AG20443 (cell line): ENCODE measurements at places on chromosomes 3 and 15.

DNA sequence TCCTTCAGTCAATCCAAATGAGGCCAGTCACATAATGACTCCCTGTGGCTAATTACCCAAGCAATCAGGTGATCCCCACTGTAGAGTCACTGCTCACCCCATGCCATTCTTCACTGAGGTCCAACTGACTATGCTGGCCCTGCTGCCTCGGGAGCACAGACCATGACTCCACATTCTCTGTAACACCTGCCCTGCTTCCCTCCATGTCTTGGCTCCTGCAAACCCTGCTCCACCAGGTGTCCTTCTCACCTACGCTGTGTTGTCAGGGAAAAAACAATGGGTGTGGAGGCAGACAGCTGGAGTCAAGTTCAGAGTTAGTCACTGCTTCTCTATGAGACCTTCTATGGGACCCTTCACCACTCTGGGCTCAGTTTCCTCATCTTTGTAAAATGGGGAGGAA is 6.1 kb upstream of the SFMBT1 start:
- DNase-seq: no peak

DNA sequence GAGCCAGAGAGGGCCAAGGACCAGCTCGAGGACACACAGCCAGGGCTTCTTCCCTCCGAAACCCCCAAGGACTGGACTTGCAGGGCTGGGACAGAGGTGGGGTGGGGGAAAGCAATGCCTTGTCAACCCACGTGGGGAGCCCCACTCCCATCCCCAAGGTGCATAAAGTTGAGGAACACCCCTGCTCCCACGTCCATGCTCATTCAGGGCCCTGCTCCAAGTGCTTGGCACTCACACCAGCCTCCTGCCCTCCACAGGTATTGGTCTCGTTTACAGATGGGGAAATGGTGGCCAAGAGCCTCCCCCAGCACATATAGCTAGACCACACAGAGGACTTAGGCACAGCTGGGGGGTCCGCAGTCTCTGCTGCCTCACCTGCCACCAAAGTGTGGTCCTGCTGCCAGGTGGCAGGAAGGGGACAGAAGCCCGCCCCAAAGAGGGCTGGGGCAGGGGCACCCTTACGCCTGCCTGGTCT is 50.5 kb upstream of the CSPG4 start:
- no peak for DNase-seq

- no peak for DNase-seq
Observed at GRCh38 chr3:173889596-173889995, 492.1 kb downstream of the NLGN1 start.

DNA sequence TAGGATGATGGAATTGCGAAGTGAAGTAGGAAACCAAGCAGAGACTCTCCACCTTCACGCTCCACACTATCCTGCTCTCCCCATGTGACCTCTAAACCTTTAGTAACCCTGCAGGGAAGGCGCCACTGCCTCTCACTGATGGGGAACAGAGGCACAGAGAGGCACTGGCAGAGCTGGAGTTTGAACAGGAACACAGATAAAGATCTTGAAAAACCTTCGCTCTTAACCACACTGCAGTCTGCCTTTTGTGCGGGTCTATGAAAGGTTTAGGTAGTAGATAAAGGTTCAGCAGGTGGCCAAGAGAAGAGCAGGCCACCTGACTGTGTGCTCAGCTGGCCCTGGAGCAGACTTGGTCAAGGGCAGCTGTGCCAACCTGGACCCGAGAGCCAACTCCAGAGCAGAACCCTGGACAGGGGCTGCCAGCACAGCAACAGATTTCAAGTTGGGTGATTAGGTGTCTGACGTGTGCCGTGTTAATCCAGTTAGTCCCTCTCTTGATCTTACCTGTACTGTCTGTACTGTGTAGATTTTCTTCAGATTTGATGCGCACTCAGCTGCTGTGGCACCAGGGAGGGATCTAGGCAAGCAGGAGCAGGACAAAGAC is 15.2 kb downstream of the EIF4E3 start:
- DNase-seq: no peak

DNA sequence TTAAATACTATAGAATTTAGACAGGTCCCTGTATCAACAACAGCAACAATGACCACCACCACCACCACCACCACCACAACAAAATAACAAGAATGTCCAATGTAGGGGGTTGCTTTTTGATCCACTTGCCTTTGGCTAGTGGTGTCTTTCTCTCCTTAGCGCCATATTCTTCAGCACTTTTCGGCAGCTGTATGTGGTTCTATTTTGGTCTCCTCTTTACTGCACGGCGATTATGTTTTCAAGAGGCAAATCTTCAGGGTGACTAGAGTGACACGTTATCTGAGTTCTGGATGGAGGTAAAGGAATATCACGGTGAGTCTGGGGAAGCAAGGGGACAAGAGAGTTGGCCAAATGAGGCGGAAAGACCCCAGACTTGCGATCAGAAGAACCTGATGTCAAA is 56.1 kb downstream of the ST6GAL1 start:
- DNase-seq: no peak

DNA sequence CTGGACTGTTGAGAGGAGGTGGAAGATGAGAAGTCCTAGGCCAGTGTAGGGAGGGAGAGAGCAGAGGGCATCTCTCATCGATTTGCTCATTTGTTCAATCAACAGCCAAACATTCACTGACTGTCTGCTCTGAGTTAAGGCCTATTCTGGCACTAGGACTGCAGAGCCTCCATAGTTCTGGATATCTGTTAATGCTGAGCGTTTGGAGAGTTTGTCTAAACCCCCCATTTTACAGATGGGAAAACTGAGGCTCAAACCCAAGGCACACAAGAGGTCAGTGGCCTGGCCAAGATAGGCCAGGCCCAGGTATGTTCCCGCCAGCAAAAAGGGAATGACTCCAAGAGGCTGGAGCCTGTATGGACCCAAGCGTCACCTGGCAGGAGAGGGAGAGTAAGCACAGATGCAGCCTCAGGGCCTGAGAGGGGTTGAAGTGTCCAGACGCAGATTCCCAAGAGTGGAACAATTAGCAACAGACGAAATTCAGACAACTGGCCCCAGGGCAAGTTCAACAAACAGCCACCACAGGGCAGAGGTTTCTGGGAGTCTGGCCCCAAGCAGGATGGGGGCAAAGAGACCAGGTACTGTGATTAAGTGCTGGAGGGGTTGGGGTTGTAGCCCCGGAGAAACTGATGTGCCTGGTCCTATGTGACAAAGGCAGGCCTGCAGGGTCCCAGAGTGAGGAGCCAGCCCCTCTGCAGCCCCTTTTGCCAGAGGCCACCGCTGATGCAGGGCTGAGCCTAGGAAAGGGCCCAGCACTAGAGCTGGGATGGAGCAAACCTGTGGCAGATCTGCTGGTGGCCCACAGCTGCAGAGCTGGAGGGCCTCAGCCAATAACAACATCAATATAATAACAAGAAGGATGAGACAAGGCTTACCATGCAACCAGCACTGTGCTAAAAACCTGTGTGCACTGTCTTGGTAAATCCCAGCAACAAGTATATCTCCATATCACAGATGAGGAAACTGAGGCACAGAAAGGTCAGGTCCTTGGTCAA is 245.1 kb upstream of the TLE3 start:
- DNase-seq: no peak

GRCh38 chr3:184218814-184219213 is 10.6 kb upstream of the VWA5B2 start:
- DNase-seq: no peak
